Cardiac muscle cell (in vitro differentiated cells and primary cell): ENCODE measurements at places on chromosomes 16 and 17.
A peak's percentile ranks its signal among the peaks of the same experiment; 100 is the strongest.

GRCh38 chr17:32570081-32570396, 83.2 kb downstream of the CDK5R1 start:
- H3K27ac ChIP-seq: no peak overlapping the region
- H3K4me3 ChIP-seq: no peak overlapping the region
- H3K27me3 ChIP-seq: no peaks in the 10 kb centered on the region
- DNase-seq: no peak

- DNase-seq: no peak
- no peak overlapping the region for H3K4me3 ChIP-seq
- H3K36me3 ChIP-seq: no peaks in the 10 kb centered on the region
- no peak overlapping the region for H3K27ac ChIP-seq
- H3K27me3 ChIP-seq: peaks cover 20% of the 10 kb centered on the region
- H3K4me1 ChIP-seq: no peaks in the 10 kb centered on the region
These were observed 25.4 kb upstream of the RPTOR start for GRCh38 chr17:80519091-80519781.

DNA sequence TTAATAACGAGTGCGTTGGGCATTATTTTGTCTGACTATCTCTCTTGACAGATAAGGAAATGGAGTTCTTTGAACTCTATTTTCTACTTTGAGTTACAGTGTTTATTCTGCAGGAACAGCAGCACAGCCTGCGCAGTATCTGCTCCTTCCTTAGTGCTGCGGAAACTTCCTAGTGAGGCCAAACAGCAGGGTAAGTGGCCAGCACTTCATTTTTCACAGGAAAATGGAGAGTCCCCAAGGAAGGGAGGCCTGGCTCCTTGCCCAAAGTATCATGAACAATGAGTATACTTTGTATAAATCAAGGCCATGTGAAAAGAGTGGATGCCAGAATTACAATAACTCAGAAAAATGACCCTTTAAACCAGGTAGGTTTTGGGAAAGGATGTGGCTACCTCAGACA, 140.6 kb downstream of the VPS53 start:
- no peaks in the 10 kb centered on the region for H3K4me1 ChIP-seq
- H3K27ac ChIP-seq: no peak overlapping the region
- H3K4me3 ChIP-seq: no peak overlapping the region
- peaks cover 5% of the 10 kb centered on the region for H3K36me3 ChIP-seq
- DNase-seq: no peak
- H3K27me3 ChIP-seq: no peaks in the 10 kb centered on the region

DNA sequence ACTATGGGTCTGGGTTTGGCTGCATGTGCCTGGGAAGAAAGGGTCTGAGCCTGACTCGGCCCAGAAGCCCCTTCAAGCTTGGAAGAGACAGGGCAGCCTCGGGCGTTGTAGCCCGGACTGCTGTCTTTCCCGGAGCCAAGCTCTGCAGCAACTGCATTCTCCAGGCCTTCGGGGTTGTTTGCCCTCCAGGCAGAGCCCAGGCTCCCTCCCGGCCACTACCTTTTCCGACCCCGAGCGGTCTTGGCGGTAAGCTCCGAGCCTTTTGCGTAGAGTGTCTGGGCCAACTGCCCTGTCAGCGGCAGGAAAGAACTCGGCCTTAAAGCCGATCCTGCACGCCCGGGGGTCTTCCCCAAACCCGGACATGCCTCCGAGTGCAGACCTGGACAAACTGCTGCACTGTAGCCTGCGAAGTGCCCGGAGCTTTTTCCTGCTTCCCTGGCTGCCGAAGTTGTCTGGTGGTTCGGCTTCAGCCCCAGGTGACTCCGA, 1.3 kb downstream of the LHX1 start:
- H3K36me3 ChIP-seq: no peaks in the 10 kb centered on the region
- no peak overlapping the region for H3K27ac ChIP-seq
- H3K4me1 ChIP-seq: peaks cover 19% of the 10 kb centered on the region
- DNase-seq: no peak
- H3K4me3 ChIP-seq: peak overlapping the region; percentile 42
- peaks cover 100% of the 10 kb centered on the region for H3K27me3 ChIP-seq

DNA sequence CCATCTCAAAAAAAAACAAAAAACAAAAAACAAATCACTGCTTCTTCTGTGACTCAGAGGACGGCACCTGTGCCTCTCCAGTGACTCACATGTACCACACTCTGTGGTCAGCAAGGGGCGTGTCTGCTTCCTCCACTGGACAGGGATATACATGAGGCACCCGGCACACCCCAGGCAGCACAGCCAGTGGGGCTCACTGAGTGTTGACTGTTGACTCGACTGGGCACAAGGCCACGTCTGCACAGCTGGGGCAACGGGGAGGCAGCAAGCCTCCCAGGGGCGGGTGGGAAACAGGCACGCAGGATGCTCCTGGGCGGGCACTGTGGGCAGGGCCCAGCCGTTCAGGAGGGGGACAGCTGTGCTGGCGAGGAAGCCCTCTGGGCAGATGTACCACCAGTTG, 64.1 kb downstream of the TIMM22 start:
- peak; percentile 93 for DNase-seq
- no peak overlapping the region for H3K27ac ChIP-seq
- H3K4me1 ChIP-seq: no peaks in the 10 kb centered on the region
- no peak overlapping the region for H3K4me3 ChIP-seq
- peaks cover 15% of the 10 kb centered on the region for H3K36me3 ChIP-seq

- peak overlapping the region; percentile 82 for H3K27ac ChIP-seq
- DNase-seq: peak; percentile 21
These were observed 1.4 kb downstream of the THUMPD1 start for GRCh38 chr16:20740007-20740883.

DNA sequence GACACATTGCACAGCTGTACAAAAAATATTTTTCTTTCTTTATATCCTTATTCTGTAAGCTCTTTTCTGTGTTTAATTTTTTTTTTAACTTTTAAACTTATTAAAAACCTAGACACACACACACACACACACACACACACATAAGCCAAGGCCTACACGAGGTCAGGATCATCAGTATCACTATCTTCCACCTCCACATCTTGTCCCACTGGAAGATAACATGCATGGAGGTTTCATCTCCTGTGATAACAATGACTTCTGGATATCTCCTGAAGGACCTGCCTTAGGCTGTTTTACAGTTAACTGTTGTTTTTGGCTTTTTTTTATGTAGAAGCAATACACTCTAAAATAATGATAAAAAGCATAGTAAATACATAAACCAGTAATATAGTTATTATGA, 71.2 kb downstream of the TNRC6C start:
- peaks cover 12% of the 10 kb centered on the region for H3K36me3 ChIP-seq
- no peak overlapping the region for H3K27ac ChIP-seq
- DNase-seq: no peak

- DNase-seq: no peak
- no peaks in the 10 kb centered on the region for H3K4me1 ChIP-seq
- H3K36me3 ChIP-seq: no peaks in the 10 kb centered on the region
- H3K4me3 ChIP-seq: no peak overlapping the region
- no peaks in the 10 kb centered on the region for H3K27me3 ChIP-seq
- H3K27ac ChIP-seq: peak overlapping the region; percentile 4
These were observed 643.2 kb downstream of the WWOX start for GRCh38 chr16:78742501-78743283.

DNA sequence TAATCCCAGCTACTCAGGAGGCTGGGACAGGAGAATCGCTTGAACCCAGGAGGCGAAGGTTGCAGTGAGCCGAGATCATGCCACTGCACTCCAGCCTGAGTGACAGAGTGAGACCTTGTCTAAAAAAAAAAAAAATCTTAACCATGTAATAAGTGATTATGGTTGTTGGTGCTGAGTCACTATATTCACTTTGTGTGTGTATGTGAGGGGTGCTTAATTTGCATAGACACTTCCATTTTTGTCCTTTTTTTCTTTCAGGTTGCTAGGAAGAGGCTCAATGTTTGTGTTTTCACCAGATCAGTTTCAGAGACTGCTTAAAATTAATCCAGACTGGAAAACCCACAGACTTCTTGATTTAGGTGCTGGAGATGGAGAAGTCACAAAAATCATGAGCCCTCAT, 18.2 kb downstream of the METTL9 start:
- H3K4me1 ChIP-seq: peaks cover 15% of the 10 kb centered on the region
- H3K36me3 ChIP-seq: no peaks in the 10 kb centered on the region
- no peak for DNase-seq

DNA sequence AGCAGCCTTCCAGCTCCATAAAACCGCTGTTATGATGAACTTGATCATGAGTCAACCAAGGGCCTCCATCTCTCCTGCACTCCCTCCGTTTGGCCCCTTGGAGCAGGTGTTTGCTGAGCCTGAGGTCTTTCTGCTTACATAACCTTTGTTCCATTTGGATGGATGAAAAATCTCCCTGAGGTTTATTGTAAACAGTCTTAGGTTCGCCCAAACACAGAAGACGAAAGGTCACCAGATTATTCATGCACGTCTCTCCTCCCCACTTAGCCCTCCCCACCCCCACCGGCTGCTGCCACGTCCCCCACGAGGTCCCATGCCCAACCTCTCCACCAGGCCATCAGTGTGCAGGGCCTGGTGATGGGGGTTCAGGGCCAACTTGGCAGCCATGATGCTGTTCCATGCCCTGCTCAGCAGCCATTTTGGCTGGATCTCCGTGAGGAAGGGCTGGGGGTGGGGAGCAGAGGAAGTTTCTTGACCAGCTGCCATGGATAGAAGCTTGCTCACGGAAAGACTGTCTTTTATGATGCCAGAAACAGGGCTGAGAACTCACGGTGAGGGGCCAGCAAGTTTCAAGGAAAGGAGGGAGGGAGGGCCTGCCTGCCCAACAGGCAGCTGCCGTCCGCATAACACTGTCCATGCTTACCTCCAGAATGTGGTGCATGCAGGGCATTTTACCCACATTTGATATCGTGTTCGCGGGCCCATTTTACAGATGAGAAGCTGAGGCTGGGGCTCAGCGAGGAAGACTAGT, 47.8 kb upstream of the FOXF1 start:
- peaks cover 20% of the 10 kb centered on the region for H3K27me3 ChIP-seq
- DNase-seq: no peak
- H3K4me3 ChIP-seq: no peak overlapping the region
- no peaks in the 10 kb centered on the region for H3K4me1 ChIP-seq
- H3K27ac ChIP-seq: no peak overlapping the region
- no peaks in the 10 kb centered on the region for H3K36me3 ChIP-seq

DNA sequence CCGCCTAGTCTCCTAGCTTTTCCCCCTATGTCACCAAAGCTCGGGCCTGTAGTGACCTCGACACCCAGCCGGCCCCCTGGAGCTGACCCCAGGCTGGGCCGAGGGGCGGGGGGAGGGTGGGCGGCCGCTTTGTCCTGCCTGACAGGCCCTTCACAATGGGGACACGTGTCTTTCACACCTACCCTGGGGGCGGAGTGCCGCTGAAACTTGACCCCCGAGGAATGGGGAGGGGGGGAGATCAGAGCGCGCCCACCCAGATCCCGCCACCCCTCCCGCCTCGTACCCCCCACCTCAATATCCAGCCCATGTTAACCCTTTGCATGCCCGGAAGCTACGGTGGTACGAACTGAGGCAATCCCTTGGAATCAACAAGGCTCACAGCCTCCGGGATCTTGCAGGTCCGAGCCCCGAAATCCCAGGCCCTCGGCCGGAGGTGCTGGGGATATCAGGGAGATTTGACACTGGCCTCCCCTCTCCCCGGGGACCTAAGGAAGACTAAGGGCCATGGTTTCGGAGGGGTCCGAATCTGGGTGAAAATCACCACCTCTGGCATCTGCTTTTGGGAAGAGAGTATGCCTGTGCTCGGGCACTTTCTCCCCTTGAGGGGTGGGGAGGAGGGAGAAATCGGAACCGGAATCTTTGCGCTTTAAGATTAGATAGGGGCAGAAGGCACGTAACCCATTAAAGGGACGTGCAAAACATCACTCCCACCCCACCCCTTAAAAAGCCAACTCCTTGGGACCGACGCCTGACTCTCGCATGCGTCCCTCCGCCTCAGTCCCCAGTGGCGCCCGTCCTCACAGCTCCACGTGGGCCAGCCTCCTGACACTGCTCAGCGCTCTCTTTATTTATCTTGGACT, 2.6 kb downstream of the NOG start:
- H3K27me3 ChIP-seq: no peaks in the 10 kb centered on the region
- H3K36me3 ChIP-seq: no peaks in the 10 kb centered on the region
- DNase-seq: peak; percentile 91
- peak overlapping the region; percentile 67 for H3K4me3 ChIP-seq
- H3K4me1 ChIP-seq: peaks cover 18% of the 10 kb centered on the region

GRCh38 chr16:83128041-83128440, 501.3 kb downstream of the CDH13 start:
- DNase-seq: no peak
- H3K36me3 ChIP-seq: no peaks in the 10 kb centered on the region
- no peaks in the 10 kb centered on the region for H3K4me1 ChIP-seq
- no peaks in the 10 kb centered on the region for H3K27me3 ChIP-seq
- H3K4me3 ChIP-seq: no peak overlapping the region

DNA sequence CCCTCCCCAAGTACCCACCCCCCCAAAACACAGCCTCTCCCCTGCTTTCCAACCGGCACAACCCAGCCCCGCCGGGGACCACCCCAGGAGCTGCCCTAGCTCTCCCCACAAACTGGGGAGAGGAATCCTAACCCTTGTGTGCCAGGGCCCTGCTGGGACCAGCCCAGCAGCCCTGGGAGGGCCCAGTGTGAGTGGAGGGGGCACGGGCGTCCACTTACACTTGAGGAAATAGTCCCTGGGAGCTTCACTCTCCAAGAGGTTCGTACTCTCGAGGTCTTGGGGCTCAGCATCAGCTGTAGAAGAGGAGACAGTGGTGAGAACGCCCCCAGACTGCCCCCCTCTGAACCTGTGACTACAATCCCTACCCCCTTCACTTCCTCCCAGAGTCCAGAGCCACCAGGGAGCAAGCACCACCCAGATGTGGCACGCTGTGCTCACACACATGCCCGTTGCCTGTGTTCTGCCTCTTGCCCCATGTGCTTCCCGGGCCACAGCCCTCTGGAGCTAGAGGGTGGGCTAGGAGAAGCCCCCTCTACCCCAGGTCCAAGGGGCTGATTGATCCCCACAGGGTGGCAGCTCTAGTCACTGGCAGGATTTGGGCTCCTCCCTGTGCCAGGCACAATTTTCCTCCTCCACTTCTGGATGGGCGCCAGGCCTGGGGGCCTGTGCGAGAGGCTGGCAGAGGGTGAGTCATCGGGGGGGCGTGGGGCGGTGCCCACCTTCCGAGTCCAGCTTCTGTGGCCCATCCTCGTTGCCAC, 3.0 kb downstream of the TRIM47 start:
- no peak overlapping the region for H3K27ac ChIP-seq
- no peak for DNase-seq
- no peaks in the 10 kb centered on the region for H3K36me3 ChIP-seq
- H3K27me3 ChIP-seq: peaks cover 30% of the 10 kb centered on the region
- H3K4me1 ChIP-seq: peaks cover 15% of the 10 kb centered on the region

- no peak overlapping the region for H3K4me3 ChIP-seq
- H3K27me3 ChIP-seq: peaks cover 47% of the 10 kb centered on the region
- peaks cover 2% of the 10 kb centered on the region for H3K4me1 ChIP-seq
- no peaks in the 10 kb centered on the region for H3K36me3 ChIP-seq
- no peak overlapping the region for H3K27ac ChIP-seq
These were observed 2.5 kb downstream of the TTLL6 start for GRCh38 chr17:48814504-48814903.

- DNase-seq: no peak
- peaks cover 11% of the 10 kb centered on the region for H3K4me1 ChIP-seq
- no peak overlapping the region for H3K4me3 ChIP-seq
These were observed 7.0 kb downstream of the ZNF843 start for GRCh38 chr16:31435341-31436220.
